ENCODE measurements at places on chromosomes 7 and 10.

- no peak for DNase-seq
Measured at GRCh38 chr10:5663692-5664427, 2.5 kb downstream of the ASB13 start.

DNA sequence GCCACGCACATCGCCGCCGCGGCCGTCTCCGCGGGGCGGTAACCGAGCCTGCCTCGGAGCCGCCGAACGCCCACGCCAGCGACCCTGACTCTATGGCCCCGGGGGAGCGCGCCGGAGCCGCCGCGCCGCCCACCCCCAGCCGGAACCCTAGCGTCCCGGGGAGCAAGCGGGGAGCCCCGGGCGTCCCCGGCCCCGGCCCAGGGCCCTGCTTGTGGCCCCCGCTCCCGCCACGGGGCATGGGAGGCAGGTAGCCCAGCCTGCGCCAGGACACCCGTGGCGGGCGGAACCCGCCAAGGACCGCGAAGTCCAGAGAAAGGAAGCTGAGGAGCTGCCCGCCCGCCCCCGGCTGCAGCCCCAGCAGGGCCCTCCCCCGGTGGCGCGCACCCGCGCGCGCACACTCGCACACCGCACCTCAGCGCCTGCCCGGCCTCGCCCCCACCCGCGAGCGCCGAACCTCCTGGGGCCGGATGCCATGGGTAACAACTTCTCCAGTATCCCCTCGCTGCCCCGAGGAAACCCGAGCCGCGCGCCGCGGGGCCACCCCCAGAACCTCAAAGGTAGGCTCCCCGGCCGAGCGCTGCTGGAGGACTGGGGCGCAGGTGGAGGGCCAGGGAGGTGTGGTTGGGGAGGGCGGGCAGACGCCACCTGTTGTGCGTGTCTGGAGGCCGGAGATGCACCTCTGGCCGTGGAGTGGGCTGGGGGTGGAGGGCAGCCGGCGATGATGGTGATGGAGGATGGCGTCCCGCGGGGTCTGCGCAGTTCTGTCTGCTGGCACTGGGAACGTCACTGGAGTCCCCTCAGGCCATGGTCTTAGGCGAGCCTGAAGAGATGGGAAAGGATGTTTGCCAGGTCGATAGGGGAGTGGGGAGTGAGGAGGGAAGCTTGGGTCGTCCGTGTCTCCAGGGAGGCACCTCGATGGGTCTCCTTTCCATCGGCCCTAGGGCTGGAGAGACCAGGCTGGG is 692 bp downstream of the NEURL1 start:
- DNase-seq: no peak

GRCh38 chr7:77940647-77941046 is 142.1 kb downstream of the PHTF2 start:
- peak; percentile 18 for DNase-seq

DNA sequence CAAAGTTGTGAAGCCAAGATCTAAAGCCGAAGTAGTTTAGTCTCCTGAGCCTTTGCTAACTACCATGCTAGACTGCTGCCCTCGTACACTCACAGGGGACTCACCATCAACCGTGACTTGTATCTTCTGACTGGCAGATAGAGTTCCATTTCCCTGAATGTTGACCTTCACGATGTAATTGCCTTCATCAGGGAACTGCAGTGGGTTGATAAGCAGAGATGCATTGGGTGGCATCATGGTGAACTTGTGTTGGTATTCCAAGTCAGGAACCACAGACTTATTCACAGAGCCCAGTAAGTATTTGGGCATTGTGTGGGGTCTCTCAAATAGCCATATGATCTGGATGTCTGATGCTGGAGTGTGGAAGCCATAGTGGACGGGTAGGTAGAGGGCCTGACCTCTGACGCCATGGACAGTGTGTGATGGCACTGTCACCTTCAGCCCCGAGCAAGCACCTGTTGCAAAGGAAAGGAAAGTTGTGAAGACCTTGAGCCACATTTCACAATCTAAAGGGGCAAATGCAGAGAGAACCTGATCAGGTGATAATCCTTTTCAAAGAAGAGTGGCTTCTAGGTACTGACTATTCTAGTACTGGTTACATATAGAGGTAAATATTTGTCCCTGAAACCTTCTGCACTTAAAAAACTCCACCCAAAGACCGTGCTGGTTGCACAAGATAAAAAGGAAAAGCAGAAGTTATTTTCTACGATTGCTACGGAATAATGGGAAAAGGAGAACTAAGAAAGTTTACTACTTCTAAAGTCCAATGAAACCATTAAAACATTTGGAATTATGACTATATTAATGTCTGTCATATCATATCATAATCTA is 7.1 kb downstream of the HEPACAM2 start:
- DNase-seq: no peak

Data from stromal cell of bone marrow (primary cell).